ENCODE measurements at places on chromosomes 1 and 21.
A peak's percentile ranks its signal among the peaks of the same experiment; 100 is the strongest.

GRCh38 chr1:59125154-59125553, 171.7 kb upstream of the FGGY start:
- no peak for DNase-seq

GRCh38 chr21:42208801-42209490, 10.0 kb upstream of the ABCG1 start:
- DNase-seq = no peak

GRCh38 chr1:155504207-155504606, 58.4 kb downstream of the ASH1L start:
- no peak for DNase-seq

DNA sequence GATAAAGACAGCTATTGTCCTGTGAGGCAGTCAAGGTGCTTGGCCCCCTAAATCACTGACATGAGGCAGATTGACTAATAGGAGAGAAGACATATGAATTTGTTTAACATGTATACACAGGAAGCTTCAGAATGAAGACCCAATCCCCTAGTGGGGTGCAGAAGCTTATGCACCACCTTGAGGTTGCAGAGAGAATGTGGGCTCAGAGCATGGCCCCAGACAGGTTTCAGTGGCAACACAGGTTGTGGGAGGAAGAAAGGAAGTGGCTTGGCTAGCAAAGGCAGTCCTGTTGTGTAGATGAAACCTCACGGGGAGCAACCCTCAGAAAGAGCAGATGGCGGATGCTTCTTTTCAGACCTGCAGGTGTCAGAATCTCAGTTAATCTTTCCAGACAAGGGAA, 37.0 kb upstream of the PARP1 start:
- DNase-seq = no peak

DNA sequence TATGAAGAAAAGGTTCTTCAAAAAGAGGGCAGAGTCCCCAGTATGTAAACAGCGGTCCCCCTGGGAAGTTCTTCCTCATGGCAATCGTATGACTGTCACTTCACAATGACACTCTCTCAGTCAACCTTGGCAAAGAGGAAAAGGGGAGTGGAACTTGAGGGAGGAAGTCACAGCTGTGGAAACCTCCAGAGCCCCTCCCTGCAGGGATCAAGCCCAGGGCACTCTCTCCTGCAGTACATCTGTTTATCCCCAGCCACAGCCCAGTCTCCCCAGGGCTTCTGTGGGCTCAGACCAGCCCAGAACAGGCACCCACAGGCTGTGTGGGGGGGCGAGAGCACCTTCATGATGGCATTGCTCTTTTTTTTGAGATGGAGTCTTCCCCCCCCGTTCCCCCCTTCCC, 2.0 kb downstream of the ATP13A2 start:
- no peak for DNase-seq

GRCh38 chr1:36890776-36891175, 143.5 kb downstream of the GRIK3 start:
- no peak for DNase-seq

DNA sequence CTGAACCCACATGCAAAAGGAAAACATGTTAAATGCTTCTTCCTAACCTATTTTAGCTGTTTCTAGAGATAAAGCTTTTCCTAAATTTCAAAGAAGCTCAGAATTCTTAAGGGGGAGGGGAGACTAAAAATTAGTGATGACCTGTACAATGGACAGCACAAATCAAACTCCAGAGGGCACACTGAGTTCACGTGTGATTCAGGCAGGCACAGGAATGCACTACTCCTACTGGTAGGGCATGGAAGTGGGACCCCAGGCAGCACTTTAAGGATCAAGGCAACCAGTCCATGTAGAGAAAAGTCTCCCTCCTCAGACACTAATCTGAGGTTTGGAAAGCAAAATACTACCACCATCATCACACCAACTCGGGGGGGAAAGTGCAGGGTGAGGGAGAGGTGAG, 31.3 kb upstream of the CLCA4 start:
- DNase-seq = no peak

- no peak for DNase-seq
Measured at GRCh38 chr1:100308777-100309176, 42.8 kb downstream of the RTCA start.

- no peak for DNase-seq
Measured at GRCh38 chr1:25645637-25646400, 29.2 kb downstream of the MAN1C1 start.

GRCh38 chr1:237700181-237700580, 190.5 kb downstream of the ZP4 start:
- no peak for DNase-seq

DNA sequence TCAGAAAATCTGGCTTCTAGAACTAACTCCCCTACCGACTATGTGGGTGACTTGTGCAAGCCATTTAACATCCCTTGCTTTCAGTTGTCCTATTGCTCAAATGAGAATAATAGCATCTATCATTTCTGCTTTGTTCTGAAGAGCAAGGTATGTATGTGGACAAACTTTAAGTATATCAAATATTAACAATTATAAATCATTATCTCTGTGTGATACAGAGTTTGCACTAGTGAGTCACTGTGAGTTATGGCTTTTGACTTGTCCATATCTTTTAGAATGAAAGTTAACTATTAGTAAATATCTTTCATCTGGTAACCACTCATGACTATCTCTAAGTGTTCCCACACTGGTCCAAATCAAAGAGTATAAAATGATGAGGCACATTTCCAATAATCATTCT, 812.9 kb upstream of the ADGRL2 start:
- DNase-seq = no peak

- DNase-seq = no peak
Measured at GRCh38 chr1:147821883-147822282, 61.5 kb upstream of the GJA5 start.

DNA sequence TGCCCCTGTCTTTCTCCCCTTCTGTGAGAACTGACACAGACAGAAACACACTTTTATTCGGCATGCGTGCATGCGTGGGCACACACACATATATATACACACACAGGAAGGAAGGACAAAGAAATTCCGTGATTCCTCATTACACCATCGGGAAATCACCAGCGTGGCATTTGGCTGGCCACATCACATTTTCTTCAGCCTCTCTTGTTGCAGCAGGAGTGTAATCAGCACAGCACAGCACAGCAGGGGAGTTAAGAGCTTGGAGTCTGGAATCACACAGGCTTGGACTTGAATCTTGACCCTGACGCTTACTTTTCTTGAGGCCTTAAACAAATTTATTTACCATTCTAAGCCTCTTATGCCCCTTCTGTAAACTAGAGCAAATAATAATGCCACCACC, 45.3 kb upstream of the EPHA8 start:
- DNase-seq = no peak

- DNase-seq = peak; percentile 77
Measured at GRCh38 chr1:210407207-210407886, 78.6 kb downstream of the HHAT start.

GRCh38 chr1:25184001-25184762, 48.1 kb downstream of the SYF2 start:
- DNase-seq = no peak

DNA sequence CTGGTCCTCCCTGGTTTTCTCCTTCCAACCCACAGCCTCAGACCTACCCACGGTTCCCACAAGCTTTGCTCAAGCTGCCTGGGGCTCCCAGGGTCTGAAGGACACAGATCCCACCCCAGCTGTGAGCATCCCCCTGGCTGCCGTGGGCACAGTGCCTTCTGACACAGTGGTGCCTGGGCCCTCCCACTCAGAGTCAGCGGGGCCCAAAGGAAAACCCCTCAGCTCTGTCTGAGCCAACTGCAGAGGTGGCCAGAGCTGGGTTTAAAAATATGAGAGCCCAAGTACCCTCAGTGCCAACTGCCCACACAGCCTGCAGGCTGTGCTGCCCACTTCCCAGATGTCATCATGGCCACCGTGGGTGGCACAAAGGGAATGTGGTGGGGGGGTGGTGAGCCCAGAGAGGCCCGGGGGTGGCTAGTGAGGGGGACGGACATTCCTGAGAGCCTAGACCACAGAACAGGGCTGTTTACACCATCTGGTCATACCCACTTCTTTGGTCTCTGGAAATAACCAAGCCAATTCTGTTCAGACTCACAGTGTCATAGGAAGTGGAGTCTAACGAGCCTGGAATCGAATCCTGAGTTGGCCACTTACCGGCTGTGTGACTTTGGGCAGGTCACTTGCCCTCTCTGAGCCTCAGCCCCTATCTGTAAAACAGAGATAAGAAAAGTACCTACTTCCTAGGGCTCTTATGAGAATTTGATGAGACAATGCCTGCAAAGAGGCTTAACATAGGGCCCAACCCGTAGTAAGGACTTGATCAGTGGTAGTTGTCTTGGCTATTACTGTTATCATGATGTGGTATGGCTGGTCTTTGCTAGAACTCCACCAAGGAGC, 85.5 kb downstream of the CAMK2N1 start:
- no peak for DNase-seq

GRCh38 chr1:14592004-14592631, 6.4 kb upstream of the KAZN start:
- no peak for DNase-seq

GRCh38 chr21:41497008-41497407, 10.9 kb downstream of the TMPRSS2 start:
- no peak for DNase-seq

DNA sequence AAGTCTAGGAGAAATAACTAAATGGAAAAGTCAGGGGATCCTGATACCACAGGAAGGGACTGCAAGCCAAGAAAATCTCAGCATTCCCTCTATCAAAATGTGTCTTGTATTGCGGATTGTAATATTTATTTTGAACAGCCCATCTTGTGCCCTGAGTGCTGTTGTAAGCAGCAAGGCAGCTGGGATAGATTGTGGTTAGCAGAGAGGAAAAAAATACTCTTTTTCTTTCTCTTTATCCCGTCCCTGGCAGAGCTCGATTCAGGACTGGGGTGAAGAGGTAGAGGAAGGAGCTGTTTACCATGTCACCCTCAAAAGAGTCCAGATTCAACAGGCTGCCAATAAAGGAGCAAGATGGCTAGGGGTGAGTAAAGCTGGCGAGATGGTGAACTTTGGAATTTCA, 1.2 kb downstream of the RGL1 start:
- DNase-seq = no peak

Data from stimulated activated CD4-positive, alpha-beta T cell treated with anti-CD3 and anti-CD28 coated beads, Interleukin-1b, Interleukin-23, amount 100 ng/mL, for 24 hours (primary cell).